ENCODE measurements at places on chromosomes 4 and X.

DNA sequence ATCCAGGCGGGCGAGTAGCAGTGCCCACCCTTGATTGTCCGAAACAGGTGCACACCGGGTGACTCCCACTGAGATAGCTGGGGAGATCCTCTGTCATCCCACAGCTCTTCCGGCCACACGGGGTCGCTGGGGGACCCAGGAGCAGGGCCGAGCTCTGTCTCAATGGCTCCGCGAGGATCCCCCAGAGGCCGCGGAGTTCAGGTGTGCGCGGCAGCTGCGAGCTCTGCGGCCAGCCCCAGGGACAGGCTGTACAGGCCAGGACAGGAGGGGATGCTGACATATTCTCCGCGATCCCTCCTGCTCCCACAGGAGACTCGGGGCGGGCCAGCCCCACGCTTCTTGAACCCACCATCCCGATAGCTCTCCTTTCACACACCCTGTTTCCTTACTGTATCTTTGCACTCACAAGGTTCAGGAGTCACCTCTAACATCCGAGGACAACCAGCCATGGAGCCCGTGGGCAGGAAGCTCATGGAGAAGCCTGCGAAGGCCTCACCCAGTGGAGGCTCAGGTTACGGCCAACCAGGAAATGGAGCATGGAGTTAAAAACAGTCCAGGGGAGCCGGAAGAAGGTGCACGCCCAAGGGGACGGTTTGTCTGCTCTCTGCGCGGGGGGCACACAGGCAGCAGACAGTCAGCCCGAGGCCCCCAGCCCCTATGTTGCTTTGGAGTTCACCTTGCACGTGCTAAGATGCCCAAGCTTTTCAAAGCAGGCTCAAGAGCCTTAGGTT lies 77.9 kb upstream of the AMELX start:
- no peak for DNase-seq

- no peak for DNase-seq
Observed at GRCh38 chrX:149259241-149259640, 245.9 kb downstream of the IDS start.

DNA sequence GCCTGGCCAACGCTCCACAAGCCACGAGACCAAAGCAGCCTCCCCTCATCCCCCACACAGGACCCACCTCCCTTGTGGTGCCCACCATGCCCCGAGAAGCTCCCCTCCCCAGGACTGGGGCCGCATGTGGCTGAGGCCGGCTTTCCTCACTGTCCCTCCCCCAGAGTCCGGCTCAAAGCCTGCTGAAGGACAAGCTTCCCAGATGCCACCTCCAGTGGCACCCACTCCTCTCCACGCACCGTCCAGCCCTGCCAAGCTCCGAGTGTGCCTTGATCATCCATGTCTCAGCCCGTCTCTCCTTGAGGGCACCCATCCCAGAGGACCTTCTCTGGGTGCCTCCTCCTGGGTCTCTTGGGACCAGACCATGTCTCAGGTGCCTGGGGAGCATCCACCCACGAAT lies 58.8 kb upstream of the MXD4 start:
- no peak for DNase-seq

GRCh38 chr4:99634742-99635360 lies 22.8 kb downstream of the C4orf54 start:
- no peak for DNase-seq

GRCh38 chr4:48450740-48451139 lies 32.4 kb upstream of the SLC10A4 start:
- no peak for DNase-seq

- no peak for DNase-seq
Observed at GRCh38 chrX:9535101-9535500, 70.2 kb downstream of the TBL1X start.

DNA sequence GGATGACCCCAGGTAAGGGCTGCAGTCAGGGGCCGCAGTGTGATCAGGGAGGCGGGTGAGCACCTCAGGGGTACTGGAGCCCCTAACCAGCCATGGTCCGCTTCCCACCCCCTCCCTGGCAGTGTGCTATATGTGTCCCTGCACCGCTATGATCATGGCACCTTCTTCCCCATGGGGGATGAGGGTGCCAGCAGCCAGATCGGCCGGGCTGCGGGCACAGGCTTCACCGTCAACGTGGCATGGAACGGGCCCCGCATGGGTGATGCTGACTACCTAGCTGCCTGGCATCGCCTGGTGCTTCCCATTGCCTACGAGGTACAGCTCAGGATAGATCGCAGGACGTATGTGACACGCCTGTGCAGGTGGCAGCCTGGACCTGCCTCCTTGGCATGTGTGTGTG lies 8.2 kb upstream of the ERAS start:
- no peak for DNase-seq

DNA sequence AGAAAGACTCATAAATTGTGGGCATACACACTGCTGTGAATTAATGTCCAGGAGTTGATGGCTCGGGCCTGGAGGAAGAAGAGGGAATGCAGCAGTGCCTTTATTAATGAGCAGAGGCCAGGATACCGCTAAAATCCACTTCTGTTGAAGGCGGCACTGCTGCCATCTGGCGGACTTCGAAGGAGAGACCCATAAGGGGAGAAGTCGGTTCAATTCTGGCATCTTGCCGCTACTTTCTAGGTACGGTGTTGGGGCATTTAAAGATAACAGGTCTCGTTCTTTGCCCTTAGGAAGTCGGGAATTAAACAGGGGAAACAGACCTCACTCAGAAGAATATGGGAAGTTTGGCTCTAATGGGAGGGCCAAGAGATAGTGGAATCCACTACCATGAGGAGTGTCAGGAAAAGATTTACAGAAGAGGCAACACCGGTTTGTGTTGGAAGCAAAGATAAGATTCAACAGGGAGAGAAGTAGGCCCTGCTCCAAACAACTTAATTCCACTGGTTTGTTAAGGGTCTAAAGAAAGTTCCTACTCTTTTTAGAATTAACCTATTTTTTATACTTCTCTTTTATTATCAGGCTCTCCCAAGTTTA lies 133.6 kb upstream of the GIMD1 start:
- no peak for DNase-seq

DNA sequence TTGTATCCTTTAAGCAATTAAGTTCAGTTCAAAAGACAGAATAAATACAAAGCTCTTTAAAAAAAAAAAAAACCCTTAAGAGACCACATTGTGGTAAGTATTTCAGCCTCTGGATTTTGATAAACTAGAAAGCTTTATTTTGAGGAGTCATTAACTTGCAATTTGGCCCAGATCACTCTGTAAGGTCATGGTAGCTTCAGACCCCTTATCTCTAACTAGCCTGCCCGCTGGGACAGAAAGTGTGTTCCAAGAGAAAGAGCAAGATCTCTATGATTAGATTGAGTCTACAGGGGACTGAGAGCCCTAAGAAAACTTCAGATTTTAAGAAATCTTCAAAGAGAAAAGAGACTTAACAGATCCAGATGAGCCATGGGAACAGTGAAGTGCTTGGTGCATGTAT lies 45.6 kb downstream of the GALNT7 start:
- DNase-seq, result no peak

DNA sequence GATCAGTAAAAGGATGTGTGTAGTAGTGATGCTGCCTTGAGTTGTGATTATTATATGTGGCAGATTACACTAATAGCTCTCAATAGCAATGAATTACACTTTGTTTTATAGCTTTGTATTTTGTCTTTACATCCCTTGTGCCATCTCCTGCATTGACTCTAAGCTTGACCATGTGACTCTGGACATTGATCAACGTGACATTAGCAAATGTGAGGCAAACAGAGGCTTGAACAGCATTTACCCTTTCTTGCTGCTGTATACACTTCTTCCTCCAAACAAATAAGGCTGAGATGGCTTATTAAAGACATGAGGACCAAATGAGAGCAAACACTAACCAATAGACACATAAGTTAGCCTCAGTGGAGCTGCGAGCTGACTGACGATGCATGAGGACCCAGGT lies 63.5 kb downstream of the MAD2L1 start:
- no peak for DNase-seq

- DNase-seq, result no peak
Observed at GRCh38 chr4:132614682-132615081, 534.4 kb upstream of the PCDH10 start.

GRCh38 chr4:69120870-69121269 lies 24.6 kb downstream of the UGT2B7 start:
- DNase-seq, result no peak

- no peak for DNase-seq
Observed at GRCh38 chrX:53288189-53288588, 6.8 kb upstream of the IQSEC2 start.

- no peak for DNase-seq
Observed at GRCh38 chr4:84669201-84669600, 86.3 kb downstream of the CDS1 start.

DNA sequence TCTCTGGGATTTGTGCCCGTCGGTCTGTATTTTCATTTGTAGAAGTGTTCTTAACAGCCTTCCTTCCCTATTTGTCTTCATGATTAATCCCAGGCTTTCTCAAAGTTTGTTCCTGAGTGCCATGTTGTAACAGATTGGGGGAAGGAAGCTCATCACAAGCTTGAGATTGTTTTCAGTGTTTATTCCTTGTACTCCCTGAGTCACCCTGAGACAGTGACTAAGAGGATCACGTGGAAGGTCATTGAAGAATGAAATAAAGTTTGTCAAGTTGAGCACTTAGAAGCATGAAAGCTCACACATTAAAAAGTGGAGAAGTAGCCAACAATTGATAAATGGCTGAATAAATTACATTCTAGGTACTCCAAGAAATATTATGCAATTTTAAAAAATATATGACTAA lies 153.5 kb upstream of the FAM241A start:
- DNase-seq, result no peak

GRCh38 chr4:69092980-69093568 lies 3.2 kb upstream of the UGT2B7 start:
- no peak for DNase-seq

- no peak for DNase-seq
Observed at GRCh38 chr4:19324184-19324583, 927.5 kb upstream of the SLIT2 start.

DNA sequence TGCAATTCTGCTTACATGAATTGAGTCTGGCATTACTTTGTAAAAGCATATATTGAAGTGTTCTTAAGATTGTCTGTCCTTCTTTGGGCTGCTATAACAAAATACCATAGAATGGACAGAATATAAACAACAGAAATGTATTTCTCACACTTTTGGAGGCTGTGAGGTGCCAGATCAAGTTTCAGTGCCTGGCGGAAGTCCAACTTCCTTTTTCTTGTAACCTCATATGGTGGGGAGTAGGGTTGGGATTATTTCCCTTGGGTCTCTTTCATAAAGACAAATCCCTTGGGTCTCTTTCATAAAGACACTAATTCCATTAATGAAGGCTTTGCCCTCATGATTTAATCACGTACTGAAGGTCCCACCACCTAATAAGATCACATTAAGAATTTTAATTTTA lies 199.3 kb upstream of the GRID2 start:
- no peak for DNase-seq

DNA sequence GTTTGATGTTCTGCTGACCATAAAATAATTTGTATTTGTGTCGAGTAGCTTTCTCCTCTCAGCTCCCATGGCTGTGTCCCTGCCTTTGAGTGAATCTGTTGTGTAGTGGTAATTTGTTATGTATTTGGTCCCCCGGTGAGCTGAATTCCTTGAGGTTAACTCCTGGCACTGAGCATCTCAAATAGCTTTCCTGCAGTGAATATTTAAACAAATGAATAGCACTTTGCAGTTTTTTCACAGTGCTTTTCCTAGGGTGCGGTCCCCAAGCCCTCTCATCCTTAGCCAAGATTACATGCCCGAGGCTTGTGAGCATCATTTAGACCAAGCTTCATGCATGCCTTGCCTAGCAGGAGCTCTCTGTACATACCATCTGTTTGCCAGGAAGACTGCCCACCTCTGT lies 74.2 kb downstream of the CLDN34 start:
- no peak for DNase-seq

DNA sequence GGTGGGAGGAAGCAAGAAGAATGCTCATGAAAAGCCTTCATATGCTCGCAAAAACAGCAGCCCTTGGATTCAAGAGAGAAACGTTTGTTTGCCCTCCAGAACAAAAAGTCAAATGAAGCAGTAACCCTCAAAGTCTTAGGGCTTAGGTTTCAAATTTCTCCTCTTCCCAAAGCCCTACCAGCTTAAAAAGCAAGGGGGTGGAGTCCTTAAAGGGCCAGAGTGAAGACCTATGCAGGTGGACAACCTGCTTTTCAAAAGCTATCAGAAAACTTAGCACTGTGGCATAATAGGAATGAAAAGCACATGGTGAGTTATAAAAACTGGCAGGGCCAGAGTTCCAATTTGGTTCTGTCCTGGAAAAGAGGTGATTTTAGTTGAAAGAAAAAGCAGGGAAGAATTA lies 253.3 kb downstream of the NAP1L3 start:
- DNase-seq, result no peak

- DNase-seq, result no peak
Observed at GRCh38 chrX:70755850-70756249, 152.7 kb downstream of the TEX11 start.

DNA sequence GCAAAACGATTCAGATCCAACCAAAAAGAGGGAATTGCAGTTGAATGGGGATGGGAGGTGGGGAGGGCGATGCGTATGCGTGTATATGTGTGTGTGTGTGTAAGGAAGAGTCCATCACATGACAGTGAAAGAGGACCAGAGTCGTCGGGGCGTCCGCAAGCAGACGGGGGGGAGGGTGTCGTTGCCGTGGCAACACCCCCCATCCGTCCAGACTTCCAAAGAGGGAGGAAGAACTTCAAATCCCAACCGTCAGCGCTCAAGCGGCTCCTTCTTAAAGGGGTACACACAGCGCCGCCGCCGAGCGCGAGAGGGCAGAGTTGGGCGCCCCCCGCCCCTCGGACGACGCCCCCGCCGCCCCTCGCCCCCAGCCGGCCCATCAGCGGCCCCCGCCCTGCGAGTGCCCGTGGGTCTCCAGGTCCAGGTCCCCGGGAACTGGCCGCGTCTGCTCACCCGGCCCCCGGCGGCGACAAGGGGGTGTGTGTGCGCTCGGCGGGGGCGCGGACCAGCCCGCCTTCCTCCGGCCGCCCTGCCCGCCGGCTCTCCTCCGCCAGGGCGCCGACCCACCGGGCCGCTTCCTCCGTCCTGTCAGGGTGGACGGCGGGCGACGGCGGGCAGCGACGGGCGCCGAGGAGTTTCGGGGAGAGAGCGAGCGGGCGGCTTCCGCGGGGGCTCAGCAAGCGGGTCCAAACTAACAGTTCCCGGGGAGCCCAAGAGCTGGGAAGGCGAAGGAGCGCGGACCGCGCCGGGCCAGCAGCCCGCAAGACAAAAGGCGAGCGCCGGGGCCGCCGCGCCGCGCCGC lies 685 bp downstream of the LCORL start:
- peak; percentile 72 for DNase-seq

DNA sequence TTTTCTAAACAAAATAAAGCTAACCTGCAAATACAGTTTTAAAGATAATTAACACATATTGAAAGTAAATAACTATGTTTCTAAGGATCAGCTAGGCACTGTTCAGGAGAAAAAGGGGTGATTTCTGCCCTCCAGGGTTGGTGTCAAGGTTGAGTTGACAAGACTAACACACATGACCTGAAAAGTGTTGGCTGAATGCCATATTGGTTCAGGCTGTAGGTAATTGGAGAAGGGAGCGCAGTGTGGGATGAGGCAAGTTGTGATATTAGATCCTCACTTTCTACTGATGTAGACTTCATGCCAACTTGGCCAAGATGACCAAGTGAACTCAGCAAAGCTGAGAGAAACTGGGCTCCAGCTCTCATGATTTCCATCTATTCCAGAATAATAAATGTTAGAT lies 42.2 kb downstream of the PPM1K start:
- DNase-seq, result no peak

Data from RWPE2 (cell line).